ENCODE measurements at places on chromosomes 5 and 9.

- no peak for DNase-seq
These were observed 63.3 kb downstream of the PRRC1 start for GRCh38 chr5:127580731-127581130.

DNA sequence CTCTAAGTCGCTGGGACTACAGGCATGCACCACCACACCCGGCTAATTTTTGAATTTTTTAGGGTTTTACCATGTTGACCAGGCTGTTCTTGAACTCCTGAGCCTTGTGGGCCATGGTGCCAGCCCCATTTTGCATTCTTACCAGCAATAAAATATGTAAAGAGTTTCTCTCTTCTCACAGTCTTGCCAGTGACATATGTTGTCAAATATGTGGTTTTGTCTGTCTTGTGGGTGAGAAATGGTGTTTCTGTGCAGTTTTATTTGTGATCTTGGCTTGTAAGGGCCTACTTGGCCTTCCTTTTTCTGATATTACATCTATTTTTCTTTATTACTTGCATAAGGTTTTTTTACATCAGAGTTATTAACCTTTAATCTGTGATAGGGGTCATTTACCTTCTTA is 47.1 kb downstream of the SPIN1 start:
- DNase-seq = no peak

DNA sequence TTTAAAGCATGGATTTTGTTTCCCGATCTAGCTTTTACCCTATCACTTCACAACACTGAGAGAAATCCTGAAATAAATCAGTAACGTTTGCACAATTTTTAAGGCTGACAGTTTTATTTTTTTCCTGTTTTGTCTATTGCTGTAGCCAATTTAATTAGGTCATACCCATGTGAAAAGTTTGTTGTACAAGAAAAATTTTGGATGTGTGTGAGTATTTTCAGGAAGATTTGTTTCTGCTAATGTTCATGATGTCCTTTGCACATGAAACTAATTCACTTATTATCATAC is 237.8 kb downstream of the ARRDC3 start:
- DNase-seq = no peak

GRCh38 chr9:106945727-106946660 is 83.0 kb downstream of the ZNF462 start:
- DNase-seq = no peak

GRCh38 chr5:172274951-172275753 is 8.4 kb downstream of the UBTD2 start:
- DNase-seq = no peak

DNA sequence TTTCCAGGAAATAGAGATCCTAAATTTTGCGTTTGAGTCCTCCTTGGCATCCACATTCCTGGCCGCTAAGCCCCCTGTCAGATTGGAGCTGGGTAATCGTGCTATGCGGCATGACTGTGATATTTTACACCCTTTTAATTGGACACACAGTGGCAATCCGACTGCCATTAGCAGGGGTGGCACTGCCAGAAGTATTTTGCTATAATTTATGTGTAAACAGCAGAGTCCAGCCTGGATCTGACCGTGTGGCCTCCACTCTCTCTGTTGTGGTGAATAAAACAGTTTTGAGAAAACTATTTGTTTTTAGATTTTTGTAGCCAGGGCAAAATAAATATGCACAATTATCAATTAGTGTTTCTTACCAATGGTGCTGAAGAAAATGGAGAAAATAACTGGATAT is 281.0 kb upstream of the IRX2 start:
- DNase-seq = no peak

- no peak for DNase-seq
These were observed 97.5 kb downstream of the HTR4 start for GRCh38 chr5:148556835-148557234.

GRCh38 chr9:20558566-20559016 is 63.7 kb downstream of the MLLT3 start:
- DNase-seq = no peak

DNA sequence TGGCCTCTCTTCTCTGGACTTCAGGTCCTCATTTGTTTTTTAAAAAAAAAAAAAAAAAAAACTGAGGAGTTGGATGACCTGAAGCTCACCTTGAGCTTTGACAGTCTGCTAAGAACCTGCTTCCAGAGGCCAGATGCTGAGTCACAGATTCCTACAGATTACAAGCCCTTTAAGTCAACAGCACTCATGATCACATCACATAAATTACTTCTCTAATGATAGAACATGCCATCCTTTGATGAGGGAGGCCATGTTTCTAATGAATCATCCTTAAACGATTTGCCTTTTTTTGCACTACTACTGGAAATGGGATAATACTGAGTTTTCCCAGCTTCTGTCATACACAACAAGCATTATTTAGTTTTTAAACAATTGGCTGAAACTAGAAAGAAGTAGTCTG is 34.2 kb upstream of the MYOT start:
- no peak for DNase-seq

GRCh38 chr9:70046274-70047070 is 2.8 kb downstream of the MAMDC2 start:
- DNase-seq = peak; percentile 56

- DNase-seq = no peak
These were observed 101.6 kb downstream of the GABBR2 start for GRCh38 chr9:98607152-98607551.

DNA sequence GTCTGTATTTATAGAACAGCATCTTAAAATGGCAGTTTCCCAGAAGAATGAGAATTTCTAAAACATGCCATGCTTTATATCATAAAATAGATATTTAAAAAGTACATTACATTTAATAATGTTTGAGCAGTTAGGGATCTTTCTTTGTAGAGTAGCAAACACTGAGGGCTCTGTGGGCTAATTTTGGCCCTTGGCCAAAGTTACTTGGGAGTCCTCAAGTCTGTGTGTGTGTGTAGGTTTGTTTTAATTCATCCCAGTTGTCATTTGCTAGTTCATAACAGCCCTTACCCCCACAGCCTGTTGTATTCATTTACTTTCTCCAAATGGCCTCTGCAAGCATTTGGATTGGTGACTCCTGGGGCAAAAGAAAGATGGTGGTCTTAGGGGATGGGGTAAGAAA is 576.4 kb upstream of the SGCD start:
- DNase-seq = no peak

- DNase-seq = peak; percentile 69
These were observed 507 bp downstream of the RICTOR start for GRCh38 chr5:39073767-39074016.

DNA sequence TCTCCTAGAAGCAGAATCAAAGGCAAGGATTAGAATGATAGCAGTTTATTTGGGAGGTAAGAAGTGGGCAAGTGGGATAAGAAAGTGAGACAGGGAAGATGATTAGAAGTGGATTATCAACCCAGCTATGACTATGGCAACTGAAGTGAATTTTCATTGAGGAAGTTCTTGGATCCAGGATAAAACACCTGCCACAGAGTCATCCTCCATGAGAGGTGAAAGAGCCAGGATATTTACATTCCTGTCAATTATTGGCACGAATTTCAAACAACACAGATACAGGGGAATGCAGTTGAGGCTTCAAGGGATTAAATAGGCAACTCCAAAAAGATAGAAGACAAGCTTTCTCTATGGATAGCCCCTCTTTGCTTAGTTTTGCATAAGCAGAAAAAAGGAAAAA is 31.8 kb upstream of the ZNF366 start:
- DNase-seq = no peak

DNA sequence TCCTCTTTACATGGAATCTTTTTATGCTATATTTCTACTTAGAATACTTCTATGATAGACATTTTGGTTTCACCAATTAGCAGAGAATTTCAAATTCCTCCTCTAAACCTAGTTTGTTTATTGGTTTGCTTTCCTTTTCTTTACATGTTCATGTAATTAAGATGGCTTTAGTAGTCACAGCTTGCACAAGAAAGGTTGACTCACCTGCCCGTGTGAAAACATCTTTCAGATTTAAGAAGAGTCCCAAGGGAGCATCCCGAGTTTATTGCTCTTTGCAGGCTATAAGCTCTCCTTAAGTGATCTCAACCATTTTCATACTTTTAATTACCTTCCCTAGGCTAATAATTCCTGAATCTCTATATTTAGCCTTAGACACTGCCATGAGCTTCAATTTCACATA is 28.9 kb downstream of the TYRP1 start:
- no peak for DNase-seq

GRCh38 chr5:135477613-135478066 is 25.5 kb upstream of the TIFAB start:
- peak; percentile 28 for DNase-seq

- DNase-seq = no peak
These were observed 117.7 kb upstream of the ALDH1B1 start for GRCh38 chr9:38274800-38275199.

DNA sequence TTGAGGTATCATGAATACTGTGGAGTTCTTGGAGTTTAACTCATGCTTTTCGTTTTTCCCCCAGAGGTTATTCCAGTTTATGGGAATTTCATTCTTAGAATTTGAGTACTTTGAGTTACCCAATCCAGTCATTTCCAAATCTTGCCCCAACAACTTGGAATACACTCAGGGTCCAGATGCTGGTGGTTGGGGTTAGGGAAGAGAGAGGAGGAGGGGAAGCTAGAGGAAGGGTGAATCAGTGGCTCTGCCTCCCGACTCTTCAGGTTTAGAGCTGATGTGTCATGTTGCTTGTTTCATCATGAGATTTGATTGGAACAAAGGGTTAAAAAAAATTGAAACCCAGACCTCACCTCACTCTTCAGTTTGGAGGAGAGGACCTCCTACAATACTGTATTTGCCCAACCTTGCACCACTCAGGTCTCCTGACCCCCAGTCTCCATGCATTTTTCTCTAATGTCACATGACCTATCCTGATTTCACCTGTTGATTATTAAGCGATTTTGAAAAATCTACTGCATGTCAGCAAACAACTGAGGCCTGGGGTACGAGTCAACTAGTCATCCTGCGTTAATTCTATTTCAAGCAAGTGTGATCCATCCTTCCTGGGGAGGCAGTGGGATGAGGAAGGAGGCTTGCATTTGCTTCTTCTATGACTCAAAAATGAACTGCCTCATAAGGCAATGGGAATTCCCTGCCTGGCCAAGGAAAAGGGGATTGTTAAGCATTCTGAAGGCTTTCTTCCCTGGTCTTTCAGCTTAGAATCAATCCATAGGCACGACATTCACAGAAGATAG is 6.2 kb upstream of the SLC1A3 start:
- DNase-seq = no peak

- DNase-seq = peak; percentile 5
These were observed 75.4 kb upstream of the SHB start for GRCh38 chr9:38144421-38144820.

DNA sequence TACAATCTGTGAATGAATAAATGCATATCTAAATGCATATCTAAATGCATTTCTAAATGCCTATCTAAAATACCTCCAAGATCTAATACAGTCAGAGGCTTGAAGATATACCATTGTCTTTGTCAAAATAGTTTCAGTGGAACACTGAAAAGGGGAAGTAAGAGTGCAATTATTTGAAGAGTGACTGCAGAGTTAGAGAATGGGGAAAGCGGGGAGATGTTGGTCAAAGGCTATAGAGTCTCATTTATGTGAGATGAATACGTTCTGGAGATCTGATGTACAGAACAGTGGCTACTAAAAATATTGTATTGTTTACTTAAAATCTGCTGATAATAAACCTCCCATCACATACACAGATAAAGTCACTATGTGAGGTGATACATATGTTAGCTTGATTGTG is 1126.2 kb upstream of the CDH9 start:
- DNase-seq = no peak

- DNase-seq = no peak
These were observed 163.2 kb downstream of the TMC1 start for GRCh38 chr9:72684615-72685014.

DNA sequence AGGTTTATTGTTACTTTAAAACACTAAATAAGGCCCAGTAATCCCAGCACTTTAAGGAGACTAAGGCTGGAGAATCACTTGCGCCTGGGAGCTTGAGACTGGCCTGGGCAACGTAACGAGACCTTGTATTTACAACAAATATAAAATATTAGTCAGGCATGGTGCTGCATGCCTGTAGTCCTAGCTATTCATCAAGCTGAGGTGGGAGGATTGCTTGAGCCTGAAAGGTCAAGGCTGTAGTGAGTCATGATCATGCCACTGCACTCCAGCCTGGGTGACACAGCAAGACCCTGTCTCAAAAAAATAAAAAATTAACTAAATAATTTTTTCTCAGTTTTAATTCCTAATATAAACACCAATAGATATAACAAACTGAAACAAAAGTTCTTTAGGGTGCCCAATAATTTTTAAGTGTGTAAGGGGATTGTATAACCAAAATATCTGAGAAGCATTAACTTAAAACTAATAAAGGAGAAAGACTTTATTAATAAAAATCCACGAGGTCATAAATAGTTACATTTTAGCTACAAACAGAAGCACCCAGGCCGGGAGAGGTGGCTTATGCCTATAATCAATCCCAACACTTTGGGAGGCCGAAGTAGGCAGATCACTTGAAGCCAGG is 32.7 kb downstream of the FAM13B start:
- no peak for DNase-seq

DNA sequence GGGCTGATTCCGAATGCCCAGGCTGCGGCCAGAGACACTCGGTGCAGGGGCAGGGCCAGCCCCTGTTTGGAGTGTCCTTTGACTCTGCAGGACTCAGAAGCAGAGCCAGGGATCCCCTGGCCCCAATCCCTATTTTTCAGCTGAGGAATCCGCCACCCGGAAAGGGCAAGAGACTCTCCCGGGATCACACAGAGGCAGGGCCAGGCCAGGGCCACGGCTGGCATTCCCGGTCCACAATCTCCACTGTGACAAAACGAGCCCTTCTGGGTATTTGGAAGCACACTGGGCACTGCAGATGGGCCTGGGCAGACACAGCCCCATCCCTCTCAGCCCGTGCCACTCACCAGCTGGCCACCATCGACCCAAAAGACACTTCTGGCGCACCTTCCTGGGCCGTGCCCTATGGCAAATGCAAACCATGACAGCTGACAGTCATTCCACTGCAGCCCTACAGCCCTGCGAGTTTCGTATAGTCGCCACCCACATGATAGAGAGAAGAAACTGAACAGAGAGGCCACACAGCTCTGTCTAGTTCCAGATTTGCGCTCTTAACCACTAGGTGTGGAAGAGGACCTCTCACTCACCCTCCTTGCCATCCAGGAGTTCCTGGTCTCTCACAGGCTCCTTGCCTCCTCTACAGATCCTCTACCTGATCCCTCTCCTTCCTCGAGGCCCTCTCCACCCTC is 13.3 kb downstream of the NR5A1 start:
- no peak for DNase-seq

DNA sequence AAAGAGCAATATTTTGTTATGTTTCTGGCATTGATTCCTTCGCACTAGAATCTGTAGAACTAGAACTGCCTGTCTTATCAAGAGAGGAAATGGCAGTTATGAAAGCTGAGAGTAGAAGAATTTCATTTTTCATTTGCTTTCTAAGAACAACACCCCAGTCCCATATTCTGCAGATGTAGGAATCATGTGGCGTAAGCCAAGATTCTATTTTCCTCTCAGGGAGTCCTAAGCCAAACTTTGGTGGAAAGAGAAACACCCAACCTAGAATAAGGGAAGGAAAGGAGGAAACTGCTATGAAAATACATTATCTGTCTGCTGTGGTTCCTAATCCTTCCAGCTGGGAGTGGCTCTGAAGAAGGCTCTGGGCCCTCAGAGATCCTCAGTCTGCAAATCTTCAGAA is 1176.9 kb upstream of the C9orf72 start:
- DNase-seq = no peak

Data from sciatic nerve (tissue), 2 donors.